ENCODE measurements at places on chromosomes 7 and 10.

DNA sequence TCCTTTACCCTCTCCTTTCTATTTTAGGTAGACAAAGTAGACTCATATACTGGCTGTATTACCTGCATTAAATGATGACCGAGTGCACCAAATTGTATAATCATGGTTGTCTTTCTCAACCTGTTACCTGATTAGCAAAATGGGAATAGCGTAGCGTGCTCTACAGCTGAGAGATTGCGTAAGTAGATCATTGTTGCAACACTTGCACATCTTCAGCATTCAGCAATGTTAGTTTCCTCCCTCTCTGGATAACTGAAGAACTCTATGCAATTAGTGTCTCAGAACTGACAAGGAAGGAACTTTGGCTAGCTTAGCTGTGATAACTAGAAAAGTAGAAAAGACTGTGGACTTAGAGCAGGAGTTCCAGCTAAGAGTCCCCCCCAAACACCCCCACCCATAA lies 787.4 kb downstream of the PHTF2 start:
- no peak for DNase-seq

GRCh38 chr7:69765879-69766278 lies 167.6 kb downstream of the AUTS2 start:
- DNase-seq: no peak

GRCh38 chr10:16809074-16809718 lies 8.0 kb downstream of the RSU1 start:
- peak; percentile 47 for DNase-seq

GRCh38 chr10:70513848-70514309 lies 35.3 kb downstream of the PALD1 start:
- DNase-seq: no peak

Measured in cerebellum (tissue), 4 donors.